Aortic smooth muscle cell (primary cell): ENCODE measurements at places on chromosomes 11 and 22. TPM values are rescaled to one million over a fixed set of nuclear protein-coding genes. Genes with fewer than 3 reads are reported as not detected.

Gene C22orf42
- total RNA-seq: not detected in 2 replicates

Gene KRTAP5-2
- total RNA-seq: not detected in 2 replicates

Gene HDHD5
- total RNA-seq: 20.7 and 30.8 TPM in 2 replicates

Gene KREMEN1
- total RNA-seq: 1.1 and 1.3 TPM in 2 replicates

Gene FUT4
- 4.8 and 5.0 TPM in 2 replicates for total RNA-seq

Gene CTSW
- 0.12 TPM in 1 of 2 replicates, not detected in the other for total RNA-seq

Gene PSMA1
- total RNA-seq: 139 and 151 TPM in 2 replicates
